GM12878 (cell line): ENCODE measurements at places on chromosomes 13 and 19. TPM values are rescaled to one million over a fixed set of nuclear protein-coding genes. Genes with fewer than 3 reads are reported as not detected.

Gene DDX39A
- total RNA-seq = 218 and 236 TPM in 2 replicates

Gene MADCAM1
- 0.16 and 0.31 TPM in 2 replicates for total RNA-seq

Gene NKG7
- total RNA-seq = 21.0 and 23.1 TPM in 2 replicates

Gene SHD
- not detected in 2 replicates for total RNA-seq

Gene CYP4F2
- total RNA-seq = 1.1 and 1.6 TPM in 2 replicates

Gene ZNF610
- total RNA-seq = 0.64 and 1.2 TPM in 2 replicates

Gene PPP6R1
- total RNA-seq = 160 and 173 TPM in 2 replicates

Gene TINCR
- total RNA-seq = 0.16 and 0.36 TPM in 2 replicates

Gene CCDC8
- total RNA-seq = 0.15 and 0.16 TPM in 2 replicates

Gene ACTL9
- not detected in 2 replicates for total RNA-seq

Gene CACNG7
- not detected in 2 replicates for total RNA-seq

Gene ZNF414
- total RNA-seq = 23.7 and 26.4 TPM in 2 replicates

Gene EGLN2
- total RNA-seq = 89.3 and 90.9 TPM in 2 replicates

Gene NCAN
- 0.10 and 0.16 TPM in 2 replicates for total RNA-seq

Gene FCER2
- 359 and 362 TPM in 2 replicates for total RNA-seq

Gene PSG6
- total RNA-seq = not detected in 2 replicates

Gene WASF3
- total RNA-seq = 0.05 and 0.10 TPM in 2 replicates

Gene PNMA8B
- total RNA-seq = not detected in 2 replicates

Gene SYT5
- not detected in 2 replicates for total RNA-seq
